Kidney tubule cell (primary cell): ENCODE measurements at places on chromosomes 16 and 17.

- DNase-seq: no peak
Measured at GRCh38 chr17:1275205-1275961, 4.1 kb upstream of the TRARG1 start.

- DNase-seq: no peak
Measured at GRCh38 chr16:3356118-3356517, 429 bp downstream of the OR2C1 start.

GRCh38 chr17:81277421-81277820 is 17.7 kb downstream of the SLC38A10 start:
- DNase-seq: no peak

DNA sequence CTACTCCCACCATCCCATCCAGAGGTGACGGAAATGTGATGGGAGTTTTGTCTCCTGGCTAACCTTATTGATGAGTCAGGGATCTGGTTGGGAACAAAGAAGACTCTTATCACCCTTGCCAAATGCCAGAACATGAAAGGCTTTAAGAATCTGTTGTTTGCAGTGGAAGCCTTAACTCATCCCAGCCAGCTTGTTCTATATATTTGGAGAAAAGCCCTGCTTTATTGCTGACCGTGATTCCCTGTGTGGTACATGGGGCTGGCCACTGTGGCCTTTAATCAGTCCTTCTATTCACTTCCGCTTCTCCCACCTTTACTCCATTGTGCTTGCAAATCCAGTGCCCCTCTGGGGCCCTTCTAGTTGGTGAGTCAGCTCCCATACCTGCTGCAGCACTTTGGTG is 156.6 kb downstream of the PHKB start:
- no peak for DNase-seq
